Hair follicle dermal papilla cell (primary cell): ENCODE measurements at places on chromosomes 1 and 21. TPM values are rescaled to one million over a fixed set of nuclear protein-coding genes. Genes with fewer than 3 reads are reported as not detected.

Gene RGS1
- total RNA-seq, result not detected in 2 replicates

Gene MPZ
- 0.32 and 0.49 TPM in 2 replicates for total RNA-seq

Gene DLGAP3
- total RNA-seq, result under 0.01 TPM in 1 of 2 replicates, not detected in the other

Gene C1orf159
- 9.2 and 12.3 TPM in 2 replicates for total RNA-seq

Gene AGMAT
- total RNA-seq, result 0.16 and 1.3 TPM in 2 replicates

Gene MIXL1
- total RNA-seq, result not detected in 2 replicates

Gene SPRR2B
- not detected in 2 replicates for total RNA-seq

Gene IL24
- total RNA-seq, result 0.16 TPM in 1 of 2 replicates, not detected in the other

Gene PRMT6
- 12.8 and 17.0 TPM in 2 replicates for total RNA-seq

Gene MYOC
- not detected in 2 replicates for total RNA-seq

Gene RBM34
- 33.1 and 38.6 TPM in 2 replicates for total RNA-seq

Gene BARHL2
- not detected in 2 replicates for total RNA-seq

Gene NHLH1
- total RNA-seq, result 0.12 and 0.16 TPM in 2 replicates

Gene FBXO42
- total RNA-seq, result 18.9 and 23.2 TPM in 2 replicates

Gene BCL10
- 26.8 and 29.4 TPM in 2 replicates for total RNA-seq

Gene ARMH1
- total RNA-seq, result 0.97 and 2.9 TPM in 2 replicates

Gene TTC39A
- total RNA-seq, result 1.5 and 1.9 TPM in 2 replicates

Gene TSSK3
- 0.61 and 1.6 TPM in 2 replicates for total RNA-seq

Gene COL24A1
- 10.4 and 12.0 TPM in 2 replicates for total RNA-seq

Gene CLCA4
- not detected in 2 replicates for total RNA-seq

Gene LCE3D
- not detected in 2 replicates for total RNA-seq
